ENCODE measurements at places on chromosomes 4 and X.

GRCh38 chr4:86279293-86279960 is 80.4 kb downstream of the MAPK10 start:
- DNase-seq = no peak

DNA sequence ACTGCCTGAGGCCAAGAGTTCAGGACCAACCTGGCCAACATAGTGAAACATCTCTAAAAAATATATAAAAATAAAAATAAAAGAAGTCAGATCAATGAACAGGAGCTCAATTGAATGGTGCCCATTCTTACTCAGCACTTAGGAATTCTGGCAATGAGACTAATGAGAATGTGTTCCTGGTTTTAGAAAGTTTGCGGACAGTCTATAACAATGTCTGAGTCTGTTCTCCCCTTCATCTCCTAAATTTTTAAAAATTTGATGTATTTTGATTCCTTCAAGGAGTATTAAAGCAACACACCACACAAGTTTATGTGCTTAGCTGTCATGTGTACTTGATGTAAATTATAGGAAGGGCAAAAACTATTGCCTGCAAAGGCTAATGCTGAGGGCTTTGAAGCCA is 30.6 kb upstream of the KCNIP4 start:
- DNase-seq = peak; percentile 9

DNA sequence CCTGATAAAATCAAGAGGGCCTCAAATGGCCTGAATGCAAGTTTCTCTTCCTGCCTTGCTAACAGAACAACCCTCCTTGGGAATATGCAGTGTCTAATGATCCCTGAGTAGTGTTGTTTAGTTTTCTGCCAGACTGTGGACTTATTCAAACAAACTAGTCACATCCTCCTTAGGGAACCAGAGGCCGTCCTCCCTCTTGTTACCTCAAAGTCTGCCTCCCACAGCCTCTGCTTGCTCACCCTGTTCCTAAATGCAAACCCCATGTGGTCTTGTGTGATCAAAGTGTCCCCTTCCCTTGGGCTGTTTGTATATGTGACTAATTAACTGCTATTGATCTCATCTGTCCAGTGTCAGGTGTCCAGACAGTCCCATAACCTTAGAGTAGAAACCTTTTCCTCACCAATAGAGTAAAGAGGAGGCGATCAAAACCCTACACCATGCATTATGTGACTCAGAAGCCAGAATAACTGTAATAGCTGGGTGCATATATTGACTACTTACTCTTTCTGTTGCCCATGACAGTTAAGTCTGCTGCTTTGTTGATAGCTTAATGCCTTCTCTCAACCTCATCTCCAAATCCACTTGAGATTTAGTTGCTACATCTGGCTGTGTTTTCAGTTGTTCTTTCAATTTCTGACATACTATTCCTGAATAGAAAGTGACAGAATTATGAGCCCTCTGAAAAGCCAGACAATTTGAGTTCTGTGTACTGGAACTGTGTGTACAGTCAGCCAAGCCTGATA is 473.0 kb upstream of the NWD2 start:
- no peak for DNase-seq

DNA sequence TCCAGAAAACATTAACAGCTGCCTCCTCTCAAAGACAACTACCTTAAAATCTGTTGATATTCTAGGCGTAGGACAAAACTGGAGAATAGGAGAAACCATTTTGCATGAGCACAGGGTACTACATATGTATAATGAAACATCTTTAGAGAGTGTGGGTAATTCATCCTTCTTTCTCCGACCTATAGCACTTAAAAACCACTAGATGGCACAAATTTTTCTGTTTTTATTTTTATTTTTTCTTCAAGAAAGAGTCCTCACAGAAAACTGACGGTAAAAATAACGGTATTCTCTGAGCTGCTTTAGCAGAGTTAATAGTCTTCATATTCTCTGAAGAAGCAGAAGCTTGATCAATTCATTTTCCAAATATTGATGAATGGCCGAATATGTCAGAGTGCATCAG is 14.6 kb downstream of the SMIM31 start:
- no peak for DNase-seq

GRCh38 chr4:70518269-70518668 is at the start of gene AMTN:
TSS of gene AMTN (plus strand) at chr4:70518569. CDS start at chr4:70518778, 209 bp downstream.
- DNase-seq = no peak

DNA sequence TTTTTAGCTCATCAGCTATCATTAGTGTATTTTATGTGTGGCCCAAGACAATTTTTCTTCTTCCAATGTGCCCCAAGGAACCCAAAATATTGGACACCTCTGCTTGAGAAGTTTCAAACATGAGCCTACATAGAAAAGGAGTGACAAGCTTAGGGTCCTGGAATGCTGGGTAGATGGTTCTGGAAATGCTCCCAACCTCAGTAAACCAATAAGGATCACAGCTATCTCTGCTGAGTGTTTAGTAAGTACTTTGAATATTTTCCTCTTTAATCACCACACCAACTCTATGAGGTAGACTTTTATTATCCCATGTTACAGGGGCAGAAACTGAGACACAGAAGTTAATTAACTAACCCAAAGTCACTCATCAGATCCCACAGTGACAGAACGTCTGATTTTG is 164.9 kb upstream of the KLF3 start:
- DNase-seq = no peak

DNA sequence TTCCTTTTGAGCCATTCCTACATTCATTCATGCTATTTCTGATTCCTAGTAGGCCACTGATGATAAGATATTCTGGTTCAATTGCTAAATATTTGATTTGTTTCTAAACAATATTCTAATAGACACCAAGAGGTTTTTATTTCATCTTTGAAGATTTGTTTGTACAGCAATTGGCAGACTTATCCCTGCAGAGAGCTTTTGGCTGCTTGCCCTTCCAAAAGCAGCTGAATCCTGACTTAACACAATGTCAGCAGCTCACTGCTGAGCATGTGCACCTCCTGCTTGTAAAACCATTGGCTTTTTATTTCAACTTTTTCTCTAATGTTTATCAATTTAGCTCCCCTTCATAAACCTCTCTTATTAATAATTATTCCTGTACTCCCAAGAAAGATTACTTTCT is 45.3 kb downstream of the MMRN1 start:
- no peak for DNase-seq

GRCh38 chr4:142128529-142128928 is 492.1 kb downstream of the IL15 start:
- no peak for DNase-seq

- DNase-seq = peak; percentile 22
Measured at GRCh38 chr4:40003986-40004385, 26.3 kb upstream of the PDS5A start.

- peak; percentile 86 for DNase-seq
Measured at GRCh38 chr4:42331914-42332368, 65.3 kb upstream of the SHISA3 start.

- no peak for DNase-seq
Measured at GRCh38 chrX:46666831-46667230, 92.1 kb downstream of the SLC9A7 start.

- DNase-seq = peak; percentile 72
Measured at GRCh38 chrX:110182362-110182761, 135.5 kb downstream of the AMMECR1 start.

- DNase-seq = no peak
Measured at GRCh38 chr4:159281771-159282170, 178.9 kb downstream of the RAPGEF2 start.

- DNase-seq = no peak
Measured at GRCh38 chrX:7390441-7390840, 242.5 kb upstream of the PUDP start.

Measured in M059J (cell line).